ENCODE measurements at places on chromosomes 1 and 21.

DNA sequence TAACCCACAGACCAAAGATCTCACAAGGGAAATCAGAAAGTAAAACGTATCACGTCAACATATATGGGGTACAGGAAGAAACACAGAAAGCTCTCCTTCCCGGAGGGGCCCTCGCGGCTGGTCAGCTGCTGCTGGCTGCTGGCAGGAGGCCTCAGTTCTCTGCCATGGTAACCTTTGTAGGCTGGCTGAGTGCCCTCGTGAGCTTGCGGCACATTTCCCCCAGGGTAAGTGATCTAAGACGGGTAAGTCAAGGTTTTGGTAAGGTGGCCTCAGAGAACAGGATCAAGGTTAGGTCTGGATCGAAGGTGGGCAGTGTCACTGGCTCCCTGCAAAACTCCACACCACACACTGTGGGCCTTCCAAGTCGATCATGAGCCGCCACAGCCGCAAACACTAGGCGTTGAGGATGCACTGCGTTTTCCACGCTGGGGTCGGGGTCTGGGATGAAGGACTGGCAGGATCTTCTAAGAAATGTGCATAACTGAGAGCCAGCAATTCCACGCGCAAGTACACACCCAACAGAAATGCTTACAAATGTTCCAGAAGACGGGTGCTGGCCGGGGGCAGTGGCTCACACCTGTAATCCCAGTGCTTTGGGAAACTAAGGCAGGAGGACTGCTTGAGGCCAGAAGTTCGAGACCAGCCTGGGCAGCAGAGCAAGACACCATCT, 33.9 kb downstream of the WDR4 start:
- no peak for DNase-seq

DNA sequence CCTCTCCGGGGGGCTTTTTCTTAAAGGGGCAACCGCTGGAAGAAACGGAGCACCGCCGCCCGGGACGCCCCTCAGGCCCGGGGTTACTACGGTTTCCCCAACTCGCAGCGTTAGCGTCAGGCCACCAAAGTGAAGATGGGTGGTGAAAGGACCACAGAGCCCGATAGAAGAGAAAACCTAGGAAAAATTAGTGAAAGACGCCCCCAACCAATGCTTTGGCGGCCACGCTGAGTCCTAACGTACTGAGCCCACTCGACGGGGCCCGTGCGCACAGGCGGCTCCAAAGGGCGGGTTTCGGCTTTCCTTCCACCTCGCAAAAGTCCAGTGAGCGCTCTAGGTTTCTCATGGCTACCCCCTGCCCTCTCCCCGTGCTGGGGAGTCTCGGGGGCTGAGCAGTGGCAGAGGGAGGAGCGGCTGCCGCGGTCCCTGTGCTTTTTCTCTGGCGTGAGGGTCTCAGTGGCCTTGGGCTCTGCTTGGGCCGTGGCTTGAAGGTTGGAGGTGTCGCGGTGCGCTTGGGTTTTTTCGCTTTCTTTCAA, 12.2 kb upstream of the SPEN start:
- no peak for DNase-seq

DNA sequence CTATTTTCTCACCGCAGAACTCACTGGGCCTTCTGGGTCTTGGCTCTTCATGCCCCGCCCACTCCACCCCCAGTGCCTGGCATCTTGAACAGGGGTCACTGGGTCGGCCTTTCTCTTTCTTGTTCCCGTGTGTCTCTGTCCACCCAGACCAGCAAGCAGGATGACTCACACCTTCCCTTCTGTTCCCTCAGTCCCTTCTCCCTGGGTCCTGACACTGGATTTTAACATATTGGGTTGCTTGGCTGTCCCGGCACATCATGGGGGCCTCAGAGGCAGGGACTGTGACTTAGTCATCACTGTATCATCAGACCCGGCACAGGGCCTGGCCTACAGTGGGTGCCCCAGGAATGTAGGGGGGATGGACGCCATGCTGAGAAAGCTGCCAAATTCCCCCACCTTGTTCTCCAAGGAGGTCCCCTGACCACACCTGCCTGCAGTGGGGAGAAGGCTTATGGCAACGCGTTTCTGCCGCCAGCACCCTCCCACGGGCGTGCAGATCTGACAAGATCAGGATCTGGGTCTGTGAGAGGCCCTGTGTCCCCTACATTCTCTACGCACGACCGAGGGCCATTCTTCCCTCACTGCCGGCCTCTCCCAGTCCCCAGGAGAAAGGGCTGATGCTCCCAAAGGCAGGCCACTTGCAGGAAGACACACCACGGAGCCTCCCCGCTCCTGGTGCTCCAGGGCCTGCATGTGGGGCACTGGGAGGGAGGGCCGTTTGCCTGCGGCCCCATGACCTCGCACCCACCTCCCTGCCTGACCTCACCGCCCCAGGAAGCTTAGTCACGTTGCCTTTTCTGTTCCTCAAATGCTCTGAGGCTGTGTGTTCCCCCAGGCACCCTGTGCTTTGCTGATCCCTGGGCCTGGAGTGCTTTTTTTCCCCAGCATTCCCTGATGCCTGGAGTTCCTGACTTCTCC, 157.2 kb upstream of the TMEM51 start:
- DNase-seq = no peak

DNA sequence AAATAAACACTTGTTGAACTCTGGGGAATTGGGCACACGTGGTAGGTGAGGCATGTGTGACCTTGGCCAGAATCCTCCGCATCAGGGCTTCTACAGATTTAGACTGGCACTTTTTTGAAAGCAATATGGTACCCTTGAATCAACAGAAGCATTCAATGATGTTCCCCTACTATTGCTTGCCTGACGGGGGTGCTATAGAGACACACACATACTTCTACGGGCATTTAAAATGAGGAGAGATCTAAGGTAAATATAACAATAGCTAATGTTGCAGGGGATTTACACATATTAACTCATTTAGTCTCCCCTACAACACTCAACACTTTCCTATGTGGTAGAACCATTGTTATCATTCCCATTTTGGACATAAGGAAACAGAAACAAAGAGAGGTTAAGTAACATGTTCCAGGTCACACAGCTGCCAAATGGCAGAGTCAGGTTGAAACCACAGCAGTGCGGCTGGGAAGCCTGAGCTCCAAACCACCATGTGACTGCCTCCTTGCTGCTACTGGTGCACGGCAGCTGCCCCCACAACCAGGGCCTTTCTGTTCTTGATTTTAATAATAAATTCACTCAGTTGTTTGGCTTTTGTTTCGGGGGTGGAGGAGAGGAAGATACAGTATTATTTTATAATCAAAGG, 147.4 kb downstream of the ZNF281 start:
- no peak for DNase-seq

DNA sequence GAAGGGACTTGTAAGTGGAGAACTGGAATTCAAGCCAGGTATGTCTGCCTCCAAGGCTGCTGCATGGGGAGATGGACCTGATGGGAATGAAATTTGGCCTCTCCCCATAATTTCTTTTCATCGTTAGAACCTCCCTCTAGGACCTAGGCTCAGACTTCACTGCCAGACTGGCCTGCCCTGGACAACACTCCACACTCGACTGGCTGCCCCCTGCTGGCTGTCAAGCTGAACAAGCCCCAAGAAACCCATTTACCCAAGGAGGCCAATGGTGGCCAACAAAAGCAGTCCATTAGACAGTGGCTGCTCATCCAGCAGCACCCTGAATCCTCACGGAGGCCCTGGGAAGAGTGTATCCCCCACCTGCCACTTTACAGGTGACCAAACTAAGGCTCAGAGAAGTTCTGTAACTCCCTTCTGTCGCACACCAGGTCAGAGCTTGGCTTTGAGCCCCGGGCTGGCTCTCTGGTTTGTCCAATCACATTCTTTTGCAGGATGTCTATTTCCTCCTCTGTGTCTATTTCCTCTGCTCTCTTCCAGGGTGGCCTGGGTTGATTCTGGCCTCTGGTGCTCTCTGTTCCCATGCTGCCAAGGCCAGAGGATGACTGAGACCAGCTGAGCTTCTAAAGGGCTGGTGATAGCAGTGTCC, 3.8 kb downstream of the RNF186 start:
- DNase-seq = peak; percentile 72

- no peak for DNase-seq
These were observed 4.4 kb upstream of the C4BPB start for GRCh38 chr1:207084232-207084631.

DNA sequence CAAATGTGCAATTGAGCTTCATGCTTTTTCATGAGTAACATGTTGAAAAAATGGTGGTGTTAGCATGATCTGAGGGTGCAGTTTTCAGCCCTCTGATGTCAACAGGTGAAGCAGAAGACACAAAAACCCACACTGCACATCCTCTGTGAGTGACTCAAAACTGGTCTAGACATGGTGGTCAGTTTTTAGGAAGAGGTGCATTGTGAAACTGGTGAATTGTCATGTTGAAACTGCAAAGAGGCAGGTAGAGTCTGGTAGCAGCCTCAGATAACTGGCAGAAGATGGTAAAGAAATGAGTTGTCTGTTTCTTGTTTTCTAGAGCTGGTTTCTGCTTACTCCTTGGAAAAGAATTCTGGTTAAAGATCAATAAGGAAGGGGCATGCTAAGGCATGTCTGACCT, 97.3 kb upstream of the HMCN1 start:
- DNase-seq = no peak

DNA sequence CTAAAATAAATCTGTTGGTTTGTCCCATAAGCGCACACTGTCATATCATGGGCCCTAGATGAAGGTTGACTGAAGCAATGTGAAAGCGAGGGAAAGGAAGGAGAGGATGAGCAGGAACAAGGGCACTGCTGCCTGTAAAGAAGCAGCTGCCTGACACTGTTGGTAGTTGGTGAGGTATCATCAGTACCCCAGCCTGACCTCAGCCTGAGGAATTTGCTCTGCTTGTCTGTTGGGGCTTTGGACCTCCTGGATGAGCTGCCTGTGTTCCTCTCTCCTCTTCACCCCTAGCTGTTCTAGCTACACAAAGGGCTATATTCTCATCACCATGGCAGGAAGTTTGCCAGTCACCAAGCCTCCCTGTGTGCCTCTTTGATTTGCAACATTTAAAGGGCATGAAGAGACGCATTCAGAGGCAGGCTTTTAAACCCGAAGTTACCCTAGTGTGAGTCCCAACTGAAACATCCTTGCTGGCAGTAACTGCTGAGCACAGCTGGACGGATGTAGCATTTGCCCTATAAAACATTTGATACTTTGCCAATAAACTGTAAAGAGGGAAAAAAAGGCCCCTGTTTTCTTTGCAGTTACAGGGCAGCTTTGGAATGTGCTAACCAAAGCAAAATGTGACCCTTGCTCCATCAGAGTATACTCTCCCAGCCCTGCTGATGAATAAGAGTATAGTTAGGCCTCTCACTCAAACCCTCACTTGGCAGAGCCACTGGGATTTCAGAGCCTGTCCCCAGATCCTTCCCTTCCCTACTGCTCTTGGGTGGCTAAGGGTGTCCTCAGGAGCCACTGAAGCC, 22.2 kb upstream of the SPATA6 start:
- DNase-seq = no peak
